ENCODE measurements at places on chromosomes 6 and 20.

GRCh38 chr20:36499723-36500501 lies 41.4 kb upstream of the MYL9 start:
- DNase-seq = no peak

DNA sequence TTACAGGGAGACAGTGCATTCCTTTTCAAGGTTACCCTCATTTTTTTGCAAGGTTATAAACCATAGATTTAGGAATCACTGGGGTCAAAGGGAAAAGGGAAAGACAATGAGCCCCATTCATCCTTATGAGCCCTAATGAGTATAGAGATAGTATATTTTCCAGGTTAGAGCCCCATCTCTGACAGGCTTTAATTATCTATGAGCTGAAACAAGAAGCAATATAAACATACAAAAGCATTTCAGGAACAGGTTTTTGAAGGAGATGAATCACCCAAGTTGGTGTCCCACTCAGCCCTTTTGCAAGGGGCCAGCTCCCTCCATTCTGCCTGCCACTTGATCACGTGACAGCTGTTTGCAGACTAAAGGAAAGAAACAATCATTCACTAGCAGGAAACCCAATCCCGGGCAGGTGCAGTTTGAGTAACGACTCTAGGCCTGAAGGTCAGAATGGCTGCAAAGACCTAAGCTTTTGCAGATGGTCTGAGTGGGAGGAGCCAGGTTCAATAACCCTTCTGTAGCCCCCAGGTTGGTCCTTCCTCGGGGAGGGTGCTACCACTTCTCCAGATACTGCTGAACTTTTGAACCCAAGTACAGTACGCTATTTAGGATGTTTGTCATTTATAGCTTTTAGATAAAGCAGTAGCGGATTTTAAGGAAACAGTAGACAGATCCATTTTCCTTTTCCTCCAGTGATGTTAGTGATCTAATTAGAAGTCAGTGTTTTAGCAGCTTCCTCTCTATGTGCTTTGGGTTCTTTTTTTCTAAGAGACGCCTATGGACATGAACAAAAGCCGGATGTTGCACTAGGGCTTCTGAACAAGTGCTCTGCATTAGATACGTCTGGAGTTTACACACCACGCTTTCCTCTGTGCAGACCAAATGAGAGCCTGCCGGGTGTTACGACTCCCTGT lies 253.2 kb downstream of the SOX4 start:
- DNase-seq = no peak

DNA sequence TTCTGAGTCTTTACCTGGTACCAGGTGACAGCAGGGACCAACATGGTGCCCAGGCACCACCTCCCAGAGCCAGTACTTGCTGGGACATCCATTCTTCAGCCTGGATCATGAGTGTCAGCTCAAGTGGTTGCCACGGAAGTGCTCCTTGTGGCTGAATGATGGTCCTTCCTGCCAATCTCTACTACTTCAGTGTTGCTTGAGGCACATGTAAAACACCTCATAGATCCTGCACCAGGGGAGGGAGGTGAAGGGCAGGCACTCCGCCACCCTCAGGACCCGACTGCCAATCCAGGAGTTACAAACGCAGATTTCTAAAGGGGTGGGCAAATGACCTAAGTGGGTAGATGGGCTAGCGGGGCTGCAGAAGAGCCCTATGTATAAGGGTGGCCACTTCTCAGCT lies 226.0 kb downstream of the PREX1 start:
- DNase-seq = no peak

DNA sequence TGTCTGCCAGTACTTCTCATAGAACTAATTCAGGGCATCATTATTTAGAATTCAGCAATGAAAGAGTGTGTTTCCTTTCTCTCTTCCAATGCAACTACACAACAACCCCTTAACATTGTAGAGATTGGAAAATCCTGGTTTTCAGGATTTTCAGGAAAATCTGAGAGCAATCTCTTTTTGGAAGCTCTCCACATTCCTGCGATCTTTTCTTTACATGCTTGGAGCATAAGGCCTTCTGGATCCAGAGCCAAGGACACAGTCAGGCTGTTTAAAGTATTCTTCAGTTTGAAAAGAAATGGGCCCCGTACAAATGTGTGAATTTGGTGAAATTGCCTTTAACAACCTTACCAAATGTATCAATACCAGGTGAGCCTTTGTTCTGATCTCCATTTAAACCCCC lies 469.7 kb downstream of the PKHD1 start:
- no peak for DNase-seq

- DNase-seq = no peak
These were observed 167.5 kb downstream of the SOD2 start for GRCh38 chr6:159525445-159526025.

GRCh38 chr6:11113038-11113437 lies 1.5 kb upstream of the ERVFRD-1 start:
- DNase-seq = no peak

Measured in GM13977 (cell line).